ENCODE measurements at places on chromosomes 5 and 9.

DNA sequence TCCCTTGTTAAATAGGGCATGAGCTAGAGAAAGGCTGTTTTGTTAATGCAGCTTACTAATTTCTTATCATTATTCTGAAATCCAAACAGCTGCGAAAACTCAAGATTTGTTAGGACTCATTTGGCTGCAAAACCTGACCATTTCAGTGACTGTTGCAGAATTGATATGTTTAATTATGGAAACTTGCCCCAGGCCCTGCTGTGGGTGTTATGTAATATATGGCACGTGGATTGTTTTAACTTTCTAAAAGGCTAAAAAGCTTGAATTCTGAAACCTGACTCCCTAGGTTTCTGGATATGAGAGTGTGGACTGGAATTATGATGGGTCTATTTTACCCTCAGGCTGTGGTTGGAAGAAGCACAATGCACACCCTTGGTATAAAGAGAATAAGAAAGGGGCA is 4.4 kb downstream of the IL9 start:
- no peak for DNase-seq

DNA sequence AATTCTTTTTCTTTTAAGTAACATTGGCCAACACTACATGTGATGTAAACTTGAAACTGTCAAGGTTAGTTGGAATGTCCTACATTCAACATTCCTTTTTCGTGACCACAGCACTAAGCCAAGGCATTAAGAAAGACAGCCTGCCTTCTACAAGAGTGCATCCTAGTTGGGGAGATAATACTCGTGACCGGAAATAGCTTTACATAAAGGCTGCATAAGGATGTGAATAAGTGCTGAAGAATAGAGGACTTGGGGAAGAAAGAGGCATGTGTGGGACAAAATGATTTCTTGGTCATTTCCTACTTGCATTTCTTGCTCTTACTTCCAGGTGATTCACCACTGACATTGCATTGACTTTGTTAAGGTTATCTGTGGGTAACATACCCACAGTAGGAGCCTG is 282.0 kb downstream of the DMRT2 start:
- no peak for DNase-seq

DNA sequence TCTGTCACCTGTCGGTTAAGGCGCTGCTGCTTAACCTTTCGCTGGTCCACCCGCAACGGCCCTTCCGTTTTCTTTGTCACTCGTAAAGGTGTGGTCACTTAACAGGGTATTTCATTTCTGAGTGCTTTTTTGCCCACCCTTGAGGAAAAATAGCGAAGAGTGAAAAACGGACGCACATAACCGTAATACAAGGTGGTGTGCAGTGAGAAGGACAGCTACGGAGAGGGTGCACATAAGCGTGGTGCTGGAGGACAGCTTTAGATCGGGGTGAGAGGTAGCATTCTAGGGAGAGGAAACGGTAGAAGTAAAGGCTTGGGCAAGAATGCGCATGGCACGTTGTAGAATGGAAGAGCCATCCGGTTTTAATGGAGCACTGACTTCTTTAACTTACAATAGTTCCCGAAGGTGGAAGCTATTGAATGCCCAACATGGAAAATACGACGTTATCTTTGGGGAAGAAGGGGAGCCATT is 761 bp downstream of the CCT5 start:
- no peak for DNase-seq

- DNase-seq = no peak
These were observed 126.0 kb upstream of the C6 start for GRCh38 chr5:41339339-41339738.

- no peak for DNase-seq
These were observed 360 bp downstream of the KLF4 start for GRCh38 chr9:107489144-107489673.

DNA sequence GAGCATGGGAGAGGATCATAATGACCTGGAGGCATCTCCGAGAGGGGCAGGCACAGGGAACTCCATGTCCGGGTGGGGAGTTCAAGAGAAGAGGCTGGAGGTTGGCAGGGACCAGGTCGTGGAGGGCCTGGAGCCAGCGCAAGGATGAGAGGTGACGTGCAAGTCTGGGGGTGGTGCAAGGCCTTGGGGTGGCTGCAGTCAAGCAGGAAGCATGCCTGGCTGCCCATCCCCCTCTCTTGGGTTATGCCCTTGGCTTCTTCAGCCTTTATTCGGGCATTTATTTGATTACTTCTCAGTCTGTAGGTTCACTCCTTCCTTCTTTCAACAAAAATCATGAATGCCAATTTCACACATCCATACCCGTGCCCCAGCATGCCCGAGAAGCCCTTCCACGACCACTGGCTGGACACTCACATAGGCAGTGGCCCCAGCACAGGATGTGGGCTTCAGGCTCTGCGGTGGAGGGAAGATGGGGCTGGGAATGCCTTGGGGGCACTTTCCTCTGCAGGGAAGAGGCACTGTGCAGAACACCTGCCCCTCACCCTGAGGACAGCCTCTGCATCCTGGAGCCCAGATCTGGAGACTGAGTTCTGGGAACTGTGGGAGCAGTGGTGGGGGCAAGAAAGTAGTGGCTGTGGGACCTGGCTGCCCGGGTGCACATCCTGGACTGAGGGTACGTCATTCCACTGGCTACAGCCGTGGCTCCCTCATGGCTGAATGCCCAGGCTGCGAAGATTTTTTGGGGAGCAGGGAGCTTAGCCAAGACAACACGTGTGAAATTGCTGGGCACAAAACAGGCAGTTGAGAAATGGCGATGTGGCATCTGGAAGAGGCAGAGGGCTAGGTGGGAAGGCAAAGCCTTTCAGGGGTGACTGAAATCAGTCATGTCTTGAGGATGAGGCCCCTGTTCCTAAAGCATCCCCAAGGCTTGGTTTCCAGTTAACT is 38.6 kb downstream of the CRB2 start:
- no peak for DNase-seq

DNA sequence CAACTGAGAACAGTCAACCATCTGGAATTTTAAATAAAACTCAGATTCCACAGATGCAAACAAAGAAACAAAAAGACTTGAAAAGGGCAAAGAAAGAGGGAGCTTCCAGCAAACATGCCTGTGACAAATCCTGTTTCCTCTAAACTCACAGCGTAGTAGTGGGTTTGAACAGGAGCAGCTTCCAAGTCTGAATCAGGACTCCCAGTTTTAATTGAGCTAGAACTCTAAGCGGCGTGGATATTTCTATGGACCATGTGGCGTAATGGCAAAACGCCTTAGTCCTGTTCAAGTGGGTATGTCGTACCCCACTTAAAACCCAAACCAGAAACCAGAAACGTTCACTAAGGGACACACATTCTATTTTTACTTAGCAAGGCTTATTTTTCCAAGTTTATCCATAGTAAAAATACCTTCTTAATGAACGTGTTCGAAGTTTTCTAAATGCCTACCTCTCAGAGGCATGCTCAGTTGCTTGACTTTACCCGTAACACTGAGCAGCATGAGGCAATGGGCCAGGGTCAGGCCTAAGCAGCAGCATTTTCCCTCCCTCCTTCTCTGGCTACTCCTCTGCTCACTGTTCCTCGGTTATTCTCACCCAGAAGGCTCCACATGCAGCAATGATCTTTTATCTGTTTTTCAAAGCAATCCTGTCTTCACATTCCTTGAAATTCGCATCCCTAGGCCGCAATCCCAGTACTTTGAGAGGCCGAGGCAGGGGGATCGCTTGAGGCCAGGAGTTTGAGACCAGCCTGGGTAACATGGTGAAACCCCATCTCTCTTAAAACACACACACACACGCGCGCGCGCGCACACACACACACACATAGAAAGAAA is 77.9 kb downstream of the FNBP1 start:
- no peak for DNase-seq

- no peak for DNase-seq
These were observed 127.1 kb downstream of the DAB2IP start for GRCh38 chr9:121778252-121779225.

- DNase-seq = no peak
These were observed 30.7 kb downstream of the LHX2 start for GRCh38 chr9:124042201-124042721.

- no peak for DNase-seq
These were observed 128.4 kb downstream of the SNX18 start for GRCh38 chr5:54645882-54646355.
